ENCODE measurements at places on chromosomes 1 and 21.

DNA sequence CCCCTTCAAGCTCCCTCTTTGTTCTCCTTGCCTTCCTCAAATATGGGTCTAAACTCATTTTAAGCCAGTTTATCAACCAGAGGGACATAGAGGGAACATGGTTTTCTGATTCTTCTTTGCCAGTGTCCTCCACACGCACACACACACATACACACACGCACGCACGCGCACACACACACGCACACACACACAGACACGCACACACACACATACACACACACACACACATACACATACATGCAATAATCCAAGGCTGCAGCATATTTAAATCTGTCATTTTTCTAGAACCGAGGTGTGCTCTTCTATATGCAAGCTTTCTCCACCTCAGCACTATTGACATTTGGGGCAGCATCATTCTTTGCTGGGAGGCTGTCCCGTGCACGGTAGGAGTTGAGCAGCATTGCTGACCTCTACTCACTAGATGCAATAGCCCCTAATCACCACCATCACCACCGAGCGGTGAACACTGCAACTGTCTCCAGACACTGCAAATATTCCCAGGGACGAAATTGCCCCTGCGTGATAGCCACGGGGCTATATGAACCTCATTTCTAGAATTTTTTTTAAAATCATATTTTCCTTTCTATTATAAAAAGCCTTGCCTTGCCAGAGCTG lies 8.0 kb downstream of the TNFRSF9 start:
- no peak for DNase-seq

GRCh38 chr1:110455151-110455550 lies 4.2 kb downstream of the PROK1 start:
- no peak for DNase-seq

GRCh38 chr1:67713057-67713846 lies 28.3 kb downstream of the GADD45A start:
- no peak for DNase-seq

- DNase-seq, result no peak
Observed at GRCh38 chr1:234862944-234863515, 253.1 kb upstream of the IRF2BP2 start.

DNA sequence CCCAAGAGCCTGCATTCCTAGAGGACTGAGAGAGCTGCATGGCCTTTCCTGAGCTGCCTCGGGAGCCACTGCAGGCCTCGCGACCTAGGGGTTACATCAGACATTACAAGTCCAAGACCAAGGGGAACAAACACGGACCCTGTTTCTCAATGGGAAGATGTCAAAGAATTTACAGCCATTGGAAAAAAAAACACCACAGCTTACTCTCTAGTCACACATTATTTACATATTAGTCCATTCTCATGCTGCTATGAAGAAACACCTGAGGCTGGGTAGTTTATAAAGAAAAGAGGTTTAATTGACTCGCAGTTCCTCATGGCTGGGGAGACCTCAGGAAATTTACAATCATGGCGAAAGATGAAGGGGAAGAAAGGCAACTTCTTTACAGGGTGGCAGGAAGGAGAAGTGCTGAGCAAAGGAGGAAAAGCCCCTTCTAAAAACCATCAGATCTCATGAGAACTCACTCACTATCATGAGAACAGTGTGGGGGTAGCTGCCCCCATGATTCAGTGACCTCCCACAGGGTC lies 8.4 kb upstream of the PRMT2 start:
- no peak for DNase-seq

DNA sequence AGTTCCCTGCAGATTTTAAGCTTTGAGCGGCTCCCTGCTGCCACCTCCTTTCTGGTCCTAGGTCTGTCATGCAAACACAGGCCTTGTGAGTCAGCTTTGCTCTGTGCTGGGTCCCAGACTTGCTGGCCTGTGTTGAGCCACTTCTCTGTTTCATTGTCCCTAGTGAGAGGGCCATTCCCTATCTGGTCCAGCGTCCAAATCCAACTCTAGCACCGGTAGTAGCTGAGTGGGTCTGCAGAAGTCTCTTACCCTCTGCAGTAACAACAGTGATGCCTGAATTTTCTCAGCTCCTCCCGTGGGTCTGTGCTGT lies 5.8 kb downstream of the TTC22 start:
- DNase-seq, result no peak

DNA sequence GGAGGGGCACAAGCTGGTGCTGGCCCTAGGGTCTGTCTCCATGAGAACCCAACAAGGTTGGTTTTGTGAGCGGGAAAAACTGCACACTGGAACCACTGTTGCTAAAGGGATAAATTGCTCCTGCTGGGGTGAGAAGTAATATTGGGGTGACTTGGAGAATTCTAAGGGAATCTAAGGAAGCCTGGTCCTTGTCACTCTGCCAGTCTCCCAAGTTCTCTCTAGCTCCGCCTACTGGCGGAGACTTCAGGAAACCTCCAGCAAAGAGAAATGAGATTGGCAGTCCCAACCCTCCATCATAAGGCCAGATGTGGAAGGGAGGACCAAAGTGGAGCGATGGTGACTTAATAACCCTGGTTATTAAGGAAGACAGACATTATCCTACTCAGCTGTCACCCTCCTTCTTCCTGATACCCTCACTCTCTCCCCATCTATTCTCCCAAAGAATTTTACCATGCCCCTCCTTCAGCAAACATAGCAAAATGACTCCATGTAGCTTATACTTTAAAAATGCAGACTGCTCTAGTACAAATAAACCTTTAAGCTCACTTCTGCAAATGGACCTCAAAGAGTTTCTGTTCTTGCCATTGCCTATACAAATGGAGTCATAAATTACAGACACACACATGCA lies 2.7 kb downstream of the LCE1F start:
- no peak for DNase-seq

DNA sequence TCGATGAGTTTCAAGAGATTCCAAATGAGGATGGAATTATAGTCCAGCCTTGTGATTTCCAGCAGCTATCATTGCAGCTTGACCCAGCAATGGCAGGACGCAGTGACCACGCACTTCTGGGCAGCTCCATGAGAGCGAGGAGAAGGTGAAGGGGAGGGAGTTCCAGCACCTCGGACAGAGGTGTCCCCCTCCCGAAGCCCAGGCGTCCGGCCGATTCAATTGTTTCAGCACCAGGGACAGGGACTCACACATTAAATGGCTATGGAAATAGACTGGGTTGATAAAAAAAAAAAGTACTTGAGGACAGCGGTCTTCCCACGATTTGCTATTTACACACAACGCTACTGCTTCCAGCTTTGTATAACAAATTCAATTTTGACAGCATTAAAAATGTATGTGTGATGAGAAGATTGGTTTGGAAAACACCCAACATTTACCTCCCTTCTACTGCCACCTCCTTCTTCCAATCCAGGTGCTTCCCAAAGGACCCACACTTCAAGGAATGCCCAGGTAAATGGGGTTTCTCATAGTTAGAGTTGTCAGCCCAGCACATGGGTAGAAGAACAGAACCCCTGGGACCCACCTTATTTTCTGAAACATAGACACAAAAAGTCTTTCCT lies 71.8 kb downstream of the DISP3 start:
- DNase-seq, result peak; percentile 12

Measured in activated naive CD4-positive, alpha-beta T cell treated with Interleukin-2 at 50 U/mL for 16 hours (primary cell).